ENCODE measurements at places on chromosomes 2 and 18. TPM values are rescaled to one million over a fixed set of nuclear protein-coding genes. Genes with fewer than 3 reads are reported as not detected.
A peak's percentile ranks its signal among the peaks of the same experiment; 100 is the strongest.

The FAM168B gene
- 50.5 TPM for total RNA-seq

DNA sequence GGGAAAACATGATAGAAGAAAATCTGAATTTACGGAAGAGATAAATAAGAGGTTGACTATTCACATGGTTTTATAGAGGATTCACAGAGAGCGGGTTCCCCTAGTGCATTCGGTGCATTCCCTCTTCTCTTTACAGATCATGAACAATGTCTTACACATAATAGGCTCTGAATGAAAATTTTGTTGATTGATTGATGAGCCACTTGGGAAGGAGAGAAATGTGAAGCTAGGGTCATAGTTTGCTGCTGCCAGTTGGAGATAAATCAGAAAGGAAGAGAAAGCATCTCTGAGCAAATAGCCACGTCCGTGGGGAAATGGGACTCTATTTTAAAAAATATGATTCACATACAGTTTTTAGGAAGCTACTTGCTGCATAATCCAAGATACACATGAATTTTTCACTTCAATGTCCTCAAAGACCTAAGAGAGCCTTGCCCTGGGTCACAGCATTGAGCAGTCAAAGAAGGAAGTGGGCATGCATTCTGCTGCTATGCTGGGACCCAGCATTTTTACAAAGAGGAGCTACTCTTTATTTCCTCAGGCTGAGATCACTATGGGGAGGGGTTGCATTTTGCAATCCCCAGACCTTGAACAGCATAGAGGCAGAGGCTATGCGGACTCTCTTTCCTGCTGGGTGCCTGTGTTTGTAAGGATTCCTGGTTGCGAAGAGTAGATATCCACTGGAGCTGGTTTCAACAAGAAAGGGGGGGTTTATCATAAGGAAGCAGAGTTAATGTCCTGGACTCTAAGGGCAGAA lies 395.3 kb downstream of the TSN start:
- no peaks in the 10 kb centered on the region for H3K4me1 ChIP-seq
- H3K4me3 ChIP-seq, result no peak overlapping the region
- DNase-seq, result no peak

GRCh38 chr2:188204824-188205223 lies 86.8 kb upstream of the GULP1 start:
- no peak overlapping the region for H3K27ac ChIP-seq
- no peaks in the 10 kb centered on the region for H3K27me3 ChIP-seq
- H3K36me3 ChIP-seq, result no peaks in the 10 kb centered on the region
- H3K4me3 ChIP-seq, result no peak overlapping the region

The ZBTB7C gene
- total RNA-seq, result not detected

DNA sequence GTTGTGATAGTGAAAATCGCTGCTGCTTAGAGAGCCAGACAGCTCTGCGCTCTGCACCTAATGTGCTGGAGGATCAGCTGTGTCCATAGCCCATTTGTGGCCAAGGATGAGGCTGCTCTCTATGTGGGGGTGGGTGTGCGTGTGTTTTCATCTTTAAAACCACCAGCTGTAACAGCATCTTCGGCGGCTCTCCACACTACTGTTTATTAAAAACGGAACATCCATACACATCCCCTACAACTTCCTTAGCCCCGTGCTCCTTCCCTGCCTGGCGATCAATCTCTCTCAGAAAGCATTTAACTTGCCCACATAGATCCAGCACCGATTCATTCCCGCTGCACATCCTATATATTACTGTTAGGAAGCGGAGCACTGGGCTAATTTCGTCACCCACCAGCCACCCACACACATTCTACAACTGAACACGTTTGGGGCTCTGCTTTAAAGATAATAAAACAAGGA lies 1.6 kb downstream of the CELF4 start:
- no peak overlapping the region for H3K4me3 ChIP-seq
- H3K36me3 ChIP-seq, result no peaks in the 10 kb centered on the region
- DNase-seq, result no peak

The SPATA3 gene
- total RNA-seq, result 0.24 TPM

- peaks cover 1% of the 10 kb centered on the region for H3K27me3 ChIP-seq
- H3K36me3 ChIP-seq, result no peaks in the 10 kb centered on the region
- no peak for DNase-seq
- H3K27ac ChIP-seq, result no peak overlapping the region
- no peaks in the 10 kb centered on the region for H3K4me1 ChIP-seq
Observed at GRCh38 chr2:138787053-138787666, 7.0 kb upstream of the NXPH2 start.

The GPR155 gene
- total RNA-seq, result 9.5 TPM

GRCh38 chr2:71581026-71581425 lies 127.7 kb downstream of the DYSF start:
- H3K4me3 ChIP-seq, result no peak overlapping the region
- no peaks in the 10 kb centered on the region for H3K36me3 ChIP-seq
- no peaks in the 10 kb centered on the region for H3K27me3 ChIP-seq
- no peaks in the 10 kb centered on the region for H3K4me1 ChIP-seq
- H3K27ac ChIP-seq, result no peak overlapping the region

DNA sequence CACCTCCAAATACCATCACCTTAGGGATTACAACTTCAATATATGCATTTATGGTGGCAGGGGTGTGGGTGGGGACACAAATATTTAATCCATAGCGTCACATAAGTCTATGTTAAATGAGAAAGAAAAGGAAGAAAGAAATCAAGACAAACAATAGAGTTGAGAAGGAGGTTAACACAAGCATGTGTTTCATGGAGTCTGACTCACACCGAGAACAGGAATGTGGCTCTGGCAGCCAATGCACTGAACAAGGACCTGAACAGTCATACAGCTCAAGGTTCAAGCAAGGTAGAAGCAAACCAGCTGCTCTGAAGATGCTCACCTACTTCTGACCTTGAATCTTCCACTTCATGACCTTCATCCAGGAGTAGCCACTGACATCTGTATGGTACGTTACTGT lies 36.2 kb upstream of the LPIN1 start:
- no peak for DNase-seq
- no peak overlapping the region for H3K27ac ChIP-seq
- no peaks in the 10 kb centered on the region for H3K36me3 ChIP-seq
- H3K4me1 ChIP-seq, result no peaks in the 10 kb centered on the region
- H3K4me3 ChIP-seq, result no peak overlapping the region

- H3K27ac ChIP-seq, result no peak overlapping the region
- no peaks in the 10 kb centered on the region for H3K27me3 ChIP-seq
- DNase-seq, result no peak
- H3K4me1 ChIP-seq, result peaks cover 7% of the 10 kb centered on the region
- no peak overlapping the region for H3K4me3 ChIP-seq
- no peaks in the 10 kb centered on the region for H3K36me3 ChIP-seq
Observed at GRCh38 chr2:46460241-46460921, 19.0 kb upstream of the TMEM247 start.

DNA sequence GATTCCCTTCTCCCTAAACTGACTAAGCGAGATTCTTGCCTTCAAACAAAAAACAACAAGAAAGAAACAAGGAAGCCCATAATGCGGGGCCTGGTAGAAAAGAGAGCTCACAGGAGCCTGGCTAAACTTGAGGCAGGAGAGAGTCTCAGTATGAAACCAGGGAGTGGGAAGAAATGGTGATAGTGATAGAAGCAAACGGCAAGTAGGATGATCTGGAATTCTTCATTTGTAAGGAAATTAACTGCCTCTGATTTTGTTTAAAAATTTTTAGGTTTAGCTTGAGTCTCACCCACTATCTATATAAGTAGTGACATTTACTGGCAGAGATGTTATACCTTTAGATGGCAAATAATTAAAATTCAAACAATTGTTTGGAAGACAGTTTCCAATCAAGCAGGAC lies 1356.5 kb upstream of the LRRTM1 start:
- DNase-seq, result no peak
- no peaks in the 10 kb centered on the region for H3K36me3 ChIP-seq
- no peaks in the 10 kb centered on the region for H3K4me1 ChIP-seq
- H3K27me3 ChIP-seq, result no peaks in the 10 kb centered on the region
- no peak overlapping the region for H3K27ac ChIP-seq

DNA sequence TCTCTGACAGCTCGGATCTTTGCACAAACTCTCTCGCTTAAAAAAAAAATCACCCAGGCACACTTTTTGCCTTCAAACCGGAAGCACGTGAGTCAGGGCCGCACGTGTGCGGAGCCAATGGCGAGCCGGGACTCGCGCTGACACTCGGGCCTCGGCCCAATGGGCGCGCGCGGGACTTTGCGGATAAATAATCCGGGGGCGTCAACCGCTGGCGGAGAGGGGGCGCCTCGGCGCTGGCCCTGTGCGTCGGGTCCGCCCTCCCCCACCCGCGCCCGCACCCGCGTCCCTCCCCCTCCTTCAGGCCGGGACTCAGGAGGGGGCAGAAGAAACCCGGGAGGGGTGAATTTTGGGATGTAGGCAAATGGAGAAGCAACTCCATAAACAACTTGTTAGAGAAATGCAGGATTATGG lies 319 bp upstream of the EN1 start:
- peaks cover 2% of the 10 kb centered on the region for H3K36me3 ChIP-seq
- peaks cover 22% of the 10 kb centered on the region for H3K4me1 ChIP-seq
- H3K27me3 ChIP-seq, result peaks cover 75% of the 10 kb centered on the region
- no peak for DNase-seq
- H3K4me3 ChIP-seq, result peak overlapping the region; percentile 36

The ANKRD29 gene
- total RNA-seq, result not detected

GRCh38 chr18:58303363-58303762 lies 259.3 kb downstream of the NEDD4L start:
- peaks cover 3% of the 10 kb centered on the region for H3K36me3 ChIP-seq
- no peak overlapping the region for H3K27ac ChIP-seq
- DNase-seq, result peak; percentile 51
- H3K4me3 ChIP-seq, result no peak overlapping the region
- H3K4me1 ChIP-seq, result peaks cover 31% of the 10 kb centered on the region
- peaks cover 3% of the 10 kb centered on the region for H3K27me3 ChIP-seq

The MOCOS gene
- 0.17 TPM for total RNA-seq

DNA sequence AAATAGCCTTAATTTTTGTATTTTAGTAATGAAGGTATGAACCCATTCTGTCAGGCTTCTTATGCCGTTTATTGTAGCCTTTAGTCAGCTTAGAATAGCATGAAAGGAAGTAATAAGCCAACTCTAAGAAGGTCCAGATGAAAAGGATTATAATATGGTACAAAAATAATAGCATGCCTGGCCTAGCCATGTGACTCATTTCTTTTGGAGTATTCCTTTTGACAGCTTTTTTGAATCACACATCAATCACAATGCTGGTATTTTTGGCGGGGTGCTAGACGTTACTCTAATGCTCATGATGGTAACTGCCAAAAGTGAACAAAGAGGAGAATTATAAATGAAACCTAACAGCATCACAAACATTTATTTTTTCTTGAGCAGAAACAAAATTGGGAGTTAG lies 19.9 kb downstream of the FMNL2 start:
- H3K36me3 ChIP-seq, result no peaks in the 10 kb centered on the region
- no peak for DNase-seq
- peaks cover 3% of the 10 kb centered on the region for H3K27me3 ChIP-seq
- no peak overlapping the region for H3K4me3 ChIP-seq

The EVX2 gene
- total RNA-seq, result not detected

GRCh38 chr2:207937253-207937652 lies 88.1 kb downstream of the PLEKHM3 start:
- H3K36me3 ChIP-seq, result peaks cover 2% of the 10 kb centered on the region
- no peaks in the 10 kb centered on the region for H3K27me3 ChIP-seq
- H3K4me1 ChIP-seq, result no peaks in the 10 kb centered on the region

DNA sequence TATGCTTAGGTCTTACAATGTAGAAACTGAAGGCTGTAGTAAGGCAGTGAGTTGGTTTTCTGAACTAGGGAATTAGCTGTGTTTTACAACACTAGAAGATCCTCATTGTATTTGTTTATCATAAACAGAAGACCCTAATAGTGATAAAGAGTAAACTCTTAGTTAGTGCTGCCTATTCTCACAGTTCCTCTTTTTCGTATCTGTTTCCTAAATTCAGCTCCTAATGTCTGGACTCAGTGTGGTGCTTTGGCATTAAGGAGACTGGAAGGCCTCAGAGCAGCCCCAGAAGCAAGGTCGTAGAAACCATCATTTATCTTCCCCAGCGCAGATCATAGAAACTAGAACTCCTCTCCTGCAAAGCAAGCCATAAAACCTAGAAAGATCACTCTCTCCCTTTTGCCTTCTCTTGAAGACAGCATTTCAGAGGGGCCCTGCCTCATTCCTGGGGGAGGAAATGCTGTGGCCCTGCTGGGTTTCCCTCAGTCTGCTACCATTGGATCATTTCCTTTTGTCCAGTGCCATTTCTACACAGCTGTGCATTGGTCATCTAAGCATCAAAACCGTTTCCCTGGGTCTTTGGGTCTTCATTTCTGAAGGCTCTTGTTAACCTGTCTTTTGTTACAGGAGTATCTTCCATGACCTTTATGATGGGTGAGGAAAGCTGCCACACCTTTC lies 4.7 kb downstream of the ACP1 start:
- no peaks in the 10 kb centered on the region for H3K27me3 ChIP-seq
- H3K36me3 ChIP-seq, result peaks cover 26% of the 10 kb centered on the region
- H3K27ac ChIP-seq, result no peak overlapping the region

The RAB10 gene
- total RNA-seq, result 119 TPM

DNA sequence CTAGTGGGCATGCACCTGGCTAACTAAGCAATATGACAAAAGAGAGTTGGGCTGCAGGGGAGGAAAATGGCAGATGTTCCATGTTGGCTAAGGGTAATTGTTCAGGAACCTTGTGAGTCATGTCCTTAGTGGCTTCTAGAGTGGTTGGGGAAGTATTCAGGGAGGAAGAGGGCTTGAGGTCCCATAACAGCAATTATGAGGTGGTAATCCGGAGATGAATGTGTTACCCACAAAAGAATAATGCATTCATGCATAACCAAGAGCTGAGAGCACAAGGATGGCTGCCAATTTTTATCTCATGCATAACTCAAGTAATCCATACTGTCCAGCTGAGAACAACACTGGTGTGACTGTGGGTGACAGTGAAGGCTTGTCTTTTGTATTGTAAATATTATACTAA lies 42.9 kb downstream of the TMEFF2 start:
- no peak for DNase-seq
- H3K4me3 ChIP-seq, result no peak overlapping the region
- H3K27me3 ChIP-seq, result peaks cover 6% of the 10 kb centered on the region

DNA sequence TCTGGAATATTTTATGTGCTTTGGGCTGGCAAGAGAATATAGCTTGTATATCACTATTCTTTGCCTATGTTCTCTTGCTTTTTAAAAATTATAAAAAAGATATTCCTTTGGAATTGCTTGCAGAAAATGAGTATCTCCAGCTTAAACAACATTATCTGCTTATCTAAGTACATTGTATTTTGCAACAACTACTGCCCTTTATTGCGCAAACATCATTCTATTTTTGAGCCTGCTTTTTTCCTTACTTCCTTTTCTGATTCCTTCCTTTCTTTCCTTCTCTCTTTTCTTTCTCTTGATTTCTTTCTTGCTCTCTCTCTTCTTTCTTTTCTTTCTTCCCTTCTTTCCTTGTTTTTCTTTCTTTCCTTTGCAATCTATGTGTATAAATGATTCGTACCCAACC lies 74.0 kb downstream of the UNC80 start:
- no peaks in the 10 kb centered on the region for H3K36me3 ChIP-seq
- no peaks in the 10 kb centered on the region for H3K4me1 ChIP-seq
- H3K27me3 ChIP-seq, result peaks cover 2% of the 10 kb centered on the region
- DNase-seq, result no peak
